ENCODE measurements at places on chromosomes 7 and 10. TPM values are rescaled to one million over a fixed set of nuclear protein-coding genes. Genes with fewer than 3 reads are reported as not detected.

The MOGAT3 gene
- not detected for total RNA-seq

The FMC1 gene
- 21.7 TPM for total RNA-seq

The ARHGAP22 gene
- not detected for total RNA-seq

The CACUL1 gene
- total RNA-seq, result 52.7 TPM

The FRMPD2 gene
- not detected for total RNA-seq

The ATG9B gene
- total RNA-seq, result not detected

The PIP gene
- total RNA-seq, result not detected

The SLC25A40 gene
- 43.7 TPM for total RNA-seq

The ZNF804B gene
- total RNA-seq, result 0.04 TPM

The SNX10 gene
- not detected for total RNA-seq

The SAMD8 gene
- total RNA-seq, result 20.2 TPM

The PPP1R3A gene
- total RNA-seq, result 0.02 TPM

The PLEKHA1 gene
- 31.9 TPM for total RNA-seq

The ABCB4 gene
- 0.13 TPM for total RNA-seq

The RBP3 gene
- not detected for total RNA-seq

The OIT3 gene
- 0.08 TPM for total RNA-seq

The ADCK2 gene
- 17.3 TPM for total RNA-seq

The INHBA gene
- total RNA-seq, result 0.08 TPM

The RASA4B gene
- total RNA-seq, result 1.5 TPM

The SHH gene
- not detected for total RNA-seq

The CFTR gene
- total RNA-seq, result not detected

The LIPN gene
- total RNA-seq, result not detected

The MMD2 gene
- total RNA-seq, result not detected

The CCNJ gene
- 11.9 TPM for total RNA-seq

Measured in SJCRH30 (cell line).